CD4-positive, alpha-beta memory T cell (primary cell): ENCODE measurements at places on chromosomes 16 and 17.

DNA sequence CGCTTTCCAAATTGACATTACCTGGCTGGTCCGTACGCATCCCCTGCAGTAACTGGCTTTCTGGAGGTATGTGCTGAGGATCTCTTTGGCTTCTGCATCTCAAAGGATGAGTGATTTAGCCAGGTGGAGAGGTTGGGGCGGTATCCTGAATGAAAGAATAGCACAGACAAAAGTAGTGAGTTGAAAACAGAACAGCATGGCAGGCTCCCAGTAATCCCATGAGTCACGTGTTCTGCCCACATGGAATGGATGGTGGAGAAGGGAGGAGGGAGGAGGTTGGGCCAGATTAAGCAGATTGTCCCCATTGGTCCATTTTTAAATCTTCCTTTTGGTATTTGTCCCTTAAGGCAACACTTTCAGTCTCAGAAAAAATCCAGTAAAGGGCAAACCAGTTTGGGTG, 176.0 kb downstream of the WWOX start:
- DNase-seq, result no peak

DNA sequence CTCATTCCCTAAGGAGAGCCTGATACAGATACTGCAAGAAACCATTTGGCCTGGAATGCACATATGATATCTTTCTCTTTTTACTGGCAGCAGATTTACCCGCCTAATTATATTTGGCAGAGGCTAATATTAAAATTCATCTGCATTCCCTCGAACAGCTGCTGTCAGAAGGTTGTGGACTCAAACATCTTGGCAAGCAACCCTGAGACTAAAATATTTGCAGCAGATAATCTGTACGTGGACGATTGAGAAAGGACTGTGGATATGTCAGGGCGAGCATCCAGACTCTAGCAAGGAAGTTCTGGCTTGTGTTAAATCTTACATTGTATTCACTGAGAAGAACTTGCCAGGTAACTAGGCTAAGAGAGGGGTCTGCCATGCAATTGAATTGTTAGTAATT, 65.2 kb downstream of the SNX20 start:
- DNase-seq, result no peak

GRCh38 chr17:28118362-28118761, 75.9 kb downstream of the NLK start:
- DNase-seq, result no peak

DNA sequence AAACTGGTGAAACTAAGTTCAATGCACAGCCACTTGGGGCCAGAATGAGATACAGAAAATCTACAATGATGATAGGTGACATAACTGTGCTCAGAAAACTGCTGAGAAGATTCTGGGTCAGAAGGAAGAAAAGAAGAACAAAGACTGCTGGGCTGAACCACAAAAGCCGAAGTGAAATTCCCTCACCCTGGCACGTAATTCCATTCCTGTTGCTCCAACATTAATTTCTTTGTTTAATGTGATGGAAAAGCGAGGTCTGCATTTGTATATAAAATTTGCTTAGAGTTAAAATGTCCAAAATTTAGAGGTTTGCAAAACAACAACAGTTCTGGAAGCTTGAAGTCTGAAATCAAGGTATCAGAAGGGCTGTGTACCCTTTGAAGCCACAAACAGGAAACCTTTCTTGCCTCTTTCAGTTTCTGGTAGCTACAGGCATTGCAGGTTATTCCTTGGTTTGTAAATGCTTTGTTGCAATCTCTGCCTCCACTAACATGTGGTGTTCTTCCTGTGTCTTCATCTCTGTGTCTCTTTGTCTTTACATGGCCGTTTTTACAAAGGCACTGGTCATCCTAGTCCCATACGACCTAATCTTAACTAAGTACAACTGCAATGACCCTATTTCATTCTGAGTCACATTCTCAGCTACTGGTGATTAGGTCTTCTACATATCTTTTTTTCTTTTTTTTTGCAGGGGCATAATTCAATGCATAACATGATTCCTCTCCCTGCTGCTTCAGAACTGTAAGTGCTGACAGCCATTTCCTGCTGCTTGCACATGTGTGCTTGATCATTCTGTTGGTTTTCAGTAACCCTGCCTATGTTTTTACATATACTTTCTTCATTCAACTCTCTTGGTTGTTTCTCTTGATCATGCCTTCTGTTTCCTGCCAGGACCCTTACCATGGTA, 603.0 kb upstream of the CDH8 start:
- DNase-seq, result no peak

DNA sequence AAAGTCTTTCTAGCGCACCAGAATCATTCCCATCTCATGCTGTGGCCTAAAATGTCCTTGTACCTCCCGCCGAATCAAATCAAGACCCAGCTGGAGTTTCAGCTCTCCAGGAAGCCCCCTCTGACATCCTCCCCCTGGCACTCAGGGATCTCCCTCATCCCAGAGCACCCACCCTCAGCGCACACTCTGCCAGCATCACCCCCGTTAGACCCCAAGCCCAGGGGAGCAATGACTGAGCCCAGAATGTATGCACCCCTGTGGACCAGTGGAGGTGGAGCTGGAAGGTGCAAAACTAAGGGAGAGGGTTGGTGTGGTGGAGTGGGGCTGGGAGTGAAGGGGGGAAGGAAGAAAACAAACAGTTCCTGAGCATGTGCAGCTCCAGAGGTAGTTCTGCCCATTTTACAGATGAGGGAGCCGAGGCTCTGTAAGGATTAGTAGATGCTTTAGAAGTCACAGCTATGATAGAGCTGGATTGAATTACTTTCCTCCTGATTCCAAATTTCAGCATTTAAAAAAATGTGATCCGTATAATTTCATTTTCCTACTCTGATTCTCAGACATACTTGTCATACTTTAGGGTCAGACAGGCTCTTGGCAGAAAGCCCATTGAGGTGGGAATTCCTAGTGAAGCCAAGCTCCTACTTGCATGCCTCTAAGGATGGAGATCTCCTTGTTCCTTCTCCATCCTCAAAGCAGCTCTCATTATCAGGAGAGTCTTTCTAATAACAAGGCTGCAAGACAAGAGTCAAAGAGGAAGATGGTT, 242.7 kb downstream of the KATNIP start:
- no peak for DNase-seq
